CD4-positive, CD25-positive, alpha-beta regulatory T cell (primary cell): ENCODE measurements at places on chromosomes 7 and 10. TPM values are rescaled to one million over a fixed set of nuclear protein-coding genes. Genes with fewer than 3 reads are reported as not detected.

The MRLN gene
- not detected for polyA plus RNA-seq

The FOXI2 gene
- polyA plus RNA-seq, result not detected

The UPK3BL1 gene
- polyA plus RNA-seq, result 20.1 TPM

The CRHR2 gene
- polyA plus RNA-seq, result not detected
